ENCODE measurements at places on chromosomes 2 and 18.

GRCh38 chr2:156434461-156435291, 1.5 kb upstream of the GPD2 start:
- no peak for DNase-seq

GRCh38 chr2:114862243-114862642, 419.8 kb downstream of the DPP10 start:
- no peak for DNase-seq

GRCh38 chr2:128364441-128364911, 45.8 kb upstream of the HS6ST1 start:
- no peak for DNase-seq

GRCh38 chr2:65724336-65724735, 291.9 kb upstream of the SPRED2 start:
- no peak for DNase-seq

GRCh38 chr2:20023688-20024087, 11.2 kb upstream of the MATN3 start:
- DNase-seq = no peak

GRCh38 chr2:28588292-28588670, 92.4 kb downstream of the PLB1 start:
- DNase-seq = no peak

GRCh38 chr2:67625690-67626475, 228.8 kb downstream of the ETAA1 start:
- no peak for DNase-seq

DNA sequence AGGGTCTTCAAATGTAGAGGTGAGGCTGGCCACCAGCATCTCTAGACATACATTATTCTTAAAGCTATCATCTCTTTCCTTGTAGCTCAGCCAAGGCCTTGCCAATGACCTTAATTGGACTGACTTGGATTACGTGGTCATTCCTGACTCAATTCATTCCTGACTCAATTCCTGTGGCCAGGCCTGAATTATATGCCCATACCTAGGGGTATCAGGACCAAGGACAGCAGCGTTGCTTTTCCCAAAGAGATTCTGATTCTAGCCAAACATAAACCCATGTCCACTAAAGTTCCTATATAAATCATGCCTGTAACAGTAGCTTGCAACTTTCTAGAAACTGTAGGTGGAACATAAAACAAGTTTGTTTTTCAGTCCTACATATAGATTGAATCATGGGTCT, 231.7 kb downstream of the ARL6IP6 start:
- no peak for DNase-seq

DNA sequence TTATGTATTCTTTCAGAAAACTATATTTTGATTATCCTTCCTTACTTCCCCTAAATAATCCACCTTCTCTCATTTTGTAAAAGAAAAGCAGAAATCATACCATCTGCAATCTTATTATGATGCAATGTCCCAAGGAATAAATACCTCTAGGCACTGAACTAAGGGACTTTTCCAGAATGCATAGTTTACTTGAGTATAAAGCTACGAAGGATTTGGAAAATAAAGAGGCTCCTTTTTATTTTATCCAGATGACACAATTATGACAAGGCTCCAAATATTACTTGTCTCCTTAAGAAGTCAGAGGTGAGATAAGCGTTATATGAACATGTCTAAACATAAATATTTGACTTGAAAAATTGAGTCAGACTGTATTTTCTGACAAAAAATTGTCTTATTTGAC, 72.1 kb downstream of the COL3A1 start:
- DNase-seq = no peak

GRCh38 chr18:28792404-28793086, 615.6 kb upstream of the CDH2 start:
- no peak for DNase-seq

- DNase-seq = no peak
Measured at GRCh38 chr18:69874058-69874457, 73.6 kb downstream of the CD226 start.

DNA sequence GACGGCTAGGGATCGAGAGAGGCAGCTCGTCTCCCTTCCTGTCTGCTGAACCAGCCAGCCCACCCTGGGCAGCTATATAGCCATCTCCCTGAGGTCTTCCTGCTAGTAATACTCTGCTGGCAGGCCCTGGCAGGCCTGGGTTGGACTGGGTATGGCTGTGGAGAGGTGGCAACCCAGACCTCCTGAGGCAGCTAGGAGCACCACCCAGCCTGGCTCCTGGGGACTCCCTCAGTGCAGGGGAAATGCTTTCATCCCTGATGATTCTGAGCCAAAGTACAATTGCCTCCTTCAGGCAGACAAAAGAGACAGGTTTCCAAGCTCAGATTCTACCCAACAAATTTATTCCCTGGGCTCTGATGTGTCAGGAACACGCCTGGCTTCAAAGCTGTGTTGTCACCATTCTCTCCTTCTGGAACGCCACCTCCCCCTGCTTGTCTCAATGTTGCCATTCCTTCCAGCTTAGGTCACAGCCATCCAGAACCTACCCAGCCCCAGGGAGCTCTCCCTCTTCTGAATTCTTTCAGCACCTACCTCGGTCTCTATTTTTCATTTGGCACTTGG, 4.7 kb upstream of the DNAJB2 start:
- DNase-seq = no peak

DNA sequence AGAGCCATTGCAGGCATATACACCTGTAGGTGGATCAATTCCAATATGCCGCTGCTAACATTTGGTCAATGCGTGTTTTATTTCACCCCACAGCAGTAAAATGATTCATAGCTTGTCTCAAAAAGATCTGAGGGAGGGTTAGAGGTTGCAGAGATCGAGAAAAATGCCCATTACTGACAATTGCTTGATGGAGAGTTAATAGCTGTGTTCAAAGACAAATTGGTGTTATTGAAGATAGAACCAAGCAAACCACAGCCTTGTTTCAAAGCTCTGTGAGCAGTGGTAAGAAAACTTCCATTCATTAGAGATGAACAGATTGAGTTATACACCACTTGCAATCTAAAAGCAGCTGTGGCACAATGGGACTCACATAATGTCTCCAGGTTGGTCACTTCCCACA, 95.4 kb downstream of the KCNE4 start:
- no peak for DNase-seq

DNA sequence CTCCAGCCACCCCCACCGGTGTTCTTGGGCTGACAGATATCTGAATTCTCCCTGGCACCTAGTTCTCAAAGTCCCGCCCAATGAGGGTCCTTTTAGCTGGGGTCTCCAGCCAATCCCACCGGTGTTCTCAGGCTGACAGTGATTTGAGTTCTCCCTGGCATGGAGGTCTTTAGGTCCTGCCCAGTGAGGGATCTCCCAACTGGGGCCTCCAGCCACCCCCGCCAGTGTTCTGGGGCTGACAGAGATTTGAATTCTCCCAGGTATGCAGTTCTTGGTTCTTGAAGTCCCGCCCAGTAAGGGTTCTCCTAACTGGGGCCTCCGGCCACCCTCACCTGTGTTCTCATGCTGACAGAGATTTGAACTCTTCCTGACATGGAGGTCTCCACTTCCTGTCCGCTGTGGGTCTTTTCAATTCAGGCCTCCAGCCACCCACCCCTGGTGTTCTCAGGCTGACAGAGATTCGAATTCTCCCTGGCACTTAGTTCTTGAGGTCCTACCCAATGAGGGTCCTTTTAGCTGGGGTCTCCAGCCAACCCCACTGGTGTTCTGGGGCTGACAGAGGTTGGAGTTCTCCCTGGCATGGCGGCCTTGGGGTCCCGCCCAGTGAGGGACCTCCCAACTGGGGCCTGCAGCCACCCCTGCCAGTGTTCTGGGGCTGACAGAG, 154.6 kb downstream of the ANKRD36 start:
- no peak for DNase-seq

DNA sequence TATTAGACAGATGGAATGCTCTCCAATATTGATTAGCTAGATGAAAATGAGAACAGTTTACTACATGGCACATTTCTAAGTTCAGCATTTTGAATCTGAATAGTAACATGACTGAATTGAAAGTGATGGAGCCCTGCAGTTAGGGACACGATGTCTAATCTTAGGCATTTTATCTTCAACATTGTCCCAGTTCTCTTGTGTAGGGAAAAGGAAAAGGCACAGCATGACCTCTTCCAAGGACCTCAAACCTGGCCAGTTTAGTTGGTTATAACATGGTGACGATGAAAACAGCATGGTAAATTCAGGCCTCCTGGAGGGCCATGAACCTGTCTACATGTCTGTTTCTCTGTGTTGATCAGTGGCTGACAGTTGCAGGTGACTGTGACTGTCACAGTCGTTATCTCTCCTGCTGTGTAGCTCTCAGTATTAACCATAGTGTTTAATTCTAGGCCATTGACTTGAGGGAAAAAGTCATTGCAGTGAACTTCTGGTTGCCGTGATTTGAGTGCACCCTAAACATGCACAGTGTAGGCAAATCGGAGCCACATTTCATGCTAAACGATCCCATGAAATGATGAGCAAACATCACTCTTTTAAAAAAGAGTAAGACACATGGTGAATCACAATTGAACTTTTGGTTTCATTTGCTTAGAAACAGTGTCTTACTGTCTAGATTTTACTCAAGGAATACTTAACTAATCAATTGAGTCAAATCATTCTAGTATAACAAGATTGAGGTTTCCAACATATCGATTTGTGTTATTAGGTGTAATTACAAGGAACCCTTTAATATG, 129.7 kb downstream of the PHLPP1 start:
- no peak for DNase-seq

DNA sequence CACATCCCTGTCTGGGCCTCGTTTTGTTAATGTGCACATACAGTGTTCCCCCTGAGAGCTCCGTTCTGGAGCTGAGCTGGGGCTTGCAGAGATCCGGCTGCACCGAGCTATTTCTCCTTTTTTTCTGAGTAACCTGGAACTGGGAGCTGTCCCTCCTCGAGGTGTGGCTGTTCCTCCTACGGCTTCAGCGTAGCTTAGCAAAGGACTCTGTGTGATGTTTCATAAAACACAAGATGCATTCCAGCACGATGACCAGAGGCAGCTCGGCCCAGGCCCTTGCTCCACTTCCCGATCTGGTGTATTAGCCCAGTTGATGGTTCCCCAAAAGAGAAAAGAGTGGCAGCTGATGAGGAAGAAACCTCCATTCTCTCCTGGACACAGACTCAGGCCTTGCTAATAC, 103.0 kb downstream of the FAM210A start:
- no peak for DNase-seq

- no peak for DNase-seq
Measured at GRCh38 chr2:133377021-133377481, 191.2 kb downstream of the NCKAP5 start.

DNA sequence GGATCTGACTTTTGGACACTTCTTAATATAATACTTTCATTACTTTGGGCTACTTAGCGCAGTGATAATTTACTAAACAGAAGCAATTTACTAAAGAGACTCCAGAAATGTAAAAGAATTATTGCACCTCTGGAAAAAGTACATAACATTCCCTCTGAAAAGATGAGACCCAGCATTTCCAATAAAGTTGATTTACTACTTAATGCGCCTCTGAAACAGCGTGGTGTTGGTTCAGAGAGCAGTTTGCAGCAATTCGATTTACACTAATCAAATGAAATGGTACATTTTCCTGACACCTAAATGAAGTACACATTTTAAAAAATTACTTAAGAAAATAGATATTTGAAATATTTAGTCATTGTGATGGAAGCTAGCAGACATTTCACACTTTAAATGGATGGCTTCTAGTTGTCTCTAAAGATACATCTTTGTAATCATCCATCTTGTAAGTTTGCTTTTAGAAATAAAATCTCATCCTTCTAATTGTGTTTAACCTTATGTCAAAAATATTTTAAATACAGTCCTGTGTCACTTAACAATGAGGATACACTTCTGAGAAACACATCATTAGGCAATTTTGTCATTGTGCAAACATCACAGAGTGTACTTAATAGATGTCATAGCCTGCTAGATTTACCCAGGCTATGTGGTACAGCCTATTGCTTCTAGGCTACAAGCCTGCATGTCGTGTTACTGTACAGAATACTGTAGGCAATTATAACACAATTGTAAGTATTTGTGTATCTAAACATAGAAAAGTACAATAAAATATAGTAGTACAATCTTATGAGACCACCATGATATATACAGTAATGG, 284.6 kb upstream of the UBE2E3 start:
- no peak for DNase-seq

DNA sequence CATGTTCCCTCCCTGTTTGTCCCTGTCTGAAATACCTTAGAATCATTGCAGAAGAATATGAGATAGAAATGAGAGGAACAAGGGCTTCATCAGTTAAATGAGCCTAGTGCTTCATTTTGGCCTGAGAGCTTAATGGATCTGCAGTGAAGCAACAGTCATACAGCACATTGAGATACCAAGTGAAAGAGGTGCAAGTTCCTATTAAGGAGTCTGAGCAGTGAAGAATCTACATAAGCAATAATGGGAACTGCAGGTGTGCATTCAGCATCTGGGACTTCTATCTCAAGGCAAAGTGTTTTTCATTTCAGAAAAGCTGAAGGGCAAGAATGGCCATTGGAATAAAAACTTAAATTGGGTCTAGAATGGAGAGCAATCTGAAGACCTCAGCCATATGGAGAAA, 323.2 kb upstream of the SLC39A10 start:
- DNase-seq = no peak

DNA sequence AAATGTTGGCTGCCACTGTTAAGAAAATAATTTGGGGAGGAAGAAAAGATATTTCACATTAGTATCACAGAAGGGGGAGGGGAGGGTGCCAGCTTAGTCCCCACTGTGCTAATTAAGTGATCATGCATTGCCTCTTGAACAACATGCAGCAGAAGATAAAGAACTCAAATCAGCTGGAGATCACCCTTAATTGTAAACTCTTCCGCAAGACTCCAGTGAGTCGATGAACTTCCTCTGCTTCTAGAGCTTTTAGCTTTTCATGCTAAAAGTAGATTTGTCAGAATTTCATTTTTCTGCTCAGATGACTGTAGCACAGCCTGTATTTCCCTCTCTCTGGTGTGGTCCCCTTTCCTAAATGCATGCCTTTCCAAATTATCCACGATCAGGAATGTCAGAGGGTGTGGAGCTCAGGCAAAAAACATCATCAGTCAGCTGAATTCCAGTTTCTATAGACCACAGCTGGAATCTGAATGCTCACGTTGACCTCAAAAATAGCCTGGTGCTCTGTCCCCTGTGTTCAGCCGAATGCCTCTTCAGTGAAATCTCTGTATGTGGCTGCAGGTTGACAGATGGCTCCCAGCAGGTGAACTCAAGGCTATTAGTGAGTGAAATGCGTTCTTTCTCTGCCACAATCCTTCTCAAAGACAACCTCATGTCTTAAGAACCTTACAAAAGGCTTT, 156.8 kb upstream of the UNC80 start:
- no peak for DNase-seq

DNA sequence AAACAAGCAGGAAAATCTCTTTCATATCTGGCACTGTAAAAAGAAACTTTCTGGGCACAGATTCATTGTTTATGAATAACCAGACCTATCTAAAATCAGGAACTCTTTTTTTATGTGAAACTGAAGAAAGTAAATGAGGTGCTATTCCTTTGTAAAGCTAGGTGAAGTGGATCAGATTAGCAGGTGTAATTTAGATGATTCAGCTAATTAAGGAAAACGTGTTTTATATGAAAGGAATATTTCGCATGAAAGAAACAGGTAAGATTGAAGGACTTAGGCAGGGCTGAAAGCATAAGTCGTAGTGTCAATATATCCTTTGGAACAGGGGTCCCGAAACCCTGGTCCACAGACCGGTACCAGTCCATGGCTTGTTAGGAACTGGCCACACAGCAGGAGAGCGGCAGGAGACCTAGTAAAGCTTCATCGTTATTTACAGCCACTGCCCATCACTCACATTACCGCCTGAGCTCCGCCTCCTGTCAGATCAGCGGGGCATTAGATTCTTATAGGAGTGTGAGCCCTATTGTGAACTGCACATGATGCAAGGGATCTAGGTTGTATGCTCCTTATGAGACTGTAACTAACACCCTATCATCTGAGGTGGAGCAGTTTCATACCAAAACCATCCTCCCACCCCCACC, 20.3 kb upstream of the XIRP2 start:
- no peak for DNase-seq
